ENCODE measurements at places on chromosomes 6 and 20. TPM values are rescaled to one million over a fixed set of nuclear protein-coding genes. Genes with fewer than 3 reads are reported as not detected.

The ZBTB22 gene
- 14.0 TPM for total RNA-seq

The FOXF2 gene
- 0.96 TPM for total RNA-seq

The XKR7 gene
- total RNA-seq = 0.48 TPM

The KHDC3L gene
- not detected for total RNA-seq

The DOK5 gene
- 6.7 TPM for total RNA-seq

The UNC5CL gene
- total RNA-seq = not detected

The VGLL2 gene
- total RNA-seq = not detected

The CGA gene
- 8.2 TPM for total RNA-seq

DNA sequence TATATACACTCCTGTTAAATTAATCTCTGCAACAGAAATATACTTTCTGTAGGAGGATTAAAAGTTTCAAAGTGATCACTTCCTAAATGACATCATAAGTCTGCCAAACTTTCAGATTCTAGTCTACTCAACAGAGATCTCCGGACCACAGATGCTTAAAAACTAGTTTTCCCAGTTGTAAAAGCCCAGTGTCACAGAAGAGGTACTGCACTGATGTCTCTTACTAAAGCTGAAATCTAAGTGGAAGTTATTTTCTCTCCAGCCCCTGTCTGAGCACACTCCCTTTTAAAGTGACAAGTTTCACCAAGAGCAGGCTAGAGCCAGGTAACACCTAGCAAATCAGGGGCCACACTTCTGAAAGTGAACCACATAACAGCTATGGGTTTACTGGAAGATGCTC, 71.6 kb upstream of the DST start:
- DNase-seq = no peak

- no peak for DNase-seq
Observed at GRCh38 chr6:11712760-11713159, 65.8 kb downstream of the ADTRP start.

DNA sequence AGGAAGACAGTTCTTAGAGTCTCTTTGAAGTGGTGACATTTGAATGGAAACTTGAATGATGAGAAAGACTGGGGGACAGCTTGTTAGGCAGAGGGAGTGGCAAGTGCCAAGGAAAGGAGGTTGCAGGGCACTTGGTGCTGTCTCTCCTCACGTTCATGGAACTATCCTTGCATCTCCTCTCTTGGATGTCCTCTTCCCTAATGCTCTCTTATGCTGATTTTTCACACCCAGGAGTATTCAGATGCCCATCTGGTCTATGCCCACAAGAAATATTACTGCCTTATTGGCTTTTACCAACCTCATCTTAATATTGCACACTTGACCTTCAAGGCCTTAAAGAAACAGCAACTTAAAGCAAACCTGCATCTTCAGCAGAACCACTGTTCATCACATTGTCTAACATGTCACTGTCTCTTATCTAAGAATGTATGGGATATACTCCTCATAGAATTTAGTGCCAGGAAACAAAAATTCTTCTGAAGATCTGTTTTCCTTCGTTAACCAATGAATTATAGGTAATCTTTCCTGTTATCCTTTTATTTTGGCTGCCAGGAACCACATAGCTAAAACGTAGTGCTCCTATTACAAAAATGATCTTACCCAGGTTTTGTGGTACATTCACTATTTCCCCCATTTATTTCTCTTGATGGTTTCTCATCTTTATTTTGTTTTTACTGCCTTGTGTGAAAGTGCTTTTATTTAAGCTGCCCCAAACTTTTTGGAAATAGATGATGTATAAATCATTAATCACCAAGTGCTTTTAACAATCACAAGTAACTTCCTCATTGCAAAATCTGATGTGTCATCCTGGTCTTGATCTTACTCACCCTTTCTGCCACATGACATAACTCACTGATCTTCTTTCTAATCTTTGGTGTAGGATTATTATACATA, 12.8 kb downstream of the RGS17 start:
- no peak for DNase-seq

GRCh38 chr6:76250666-76251065, 178.2 kb upstream of the IMPG1 start:
- DNase-seq = no peak

- DNase-seq = peak; percentile 13
Observed at GRCh38 chr6:4805553-4806336, 29.5 kb downstream of the CDYL start.

DNA sequence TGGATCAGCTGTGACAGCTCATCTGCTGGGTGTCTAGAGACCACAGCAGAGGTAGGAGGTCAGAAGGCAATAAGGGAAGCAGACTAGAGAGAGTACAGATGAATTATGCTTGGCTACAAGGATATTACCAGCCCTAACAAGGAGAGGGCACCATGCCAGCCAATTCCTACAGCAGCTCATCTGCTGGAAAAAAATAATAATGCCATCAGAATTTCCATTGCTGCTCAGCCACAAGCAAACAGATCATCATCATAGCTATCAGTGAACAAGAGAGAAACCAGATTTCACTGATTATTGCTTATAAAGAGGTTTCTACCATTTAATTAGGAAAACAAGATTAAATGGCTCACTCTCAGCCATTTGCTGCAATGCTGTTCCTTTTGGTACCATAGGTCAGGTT, 66.5 kb downstream of the PSMG4 start:
- DNase-seq = peak; percentile 39

GRCh38 chr6:157440171-157440570, 59.2 kb downstream of the ZDHHC14 start:
- DNase-seq = no peak

- DNase-seq = no peak
Observed at GRCh38 chr6:47581591-47581990, 104.0 kb downstream of the CD2AP start.

DNA sequence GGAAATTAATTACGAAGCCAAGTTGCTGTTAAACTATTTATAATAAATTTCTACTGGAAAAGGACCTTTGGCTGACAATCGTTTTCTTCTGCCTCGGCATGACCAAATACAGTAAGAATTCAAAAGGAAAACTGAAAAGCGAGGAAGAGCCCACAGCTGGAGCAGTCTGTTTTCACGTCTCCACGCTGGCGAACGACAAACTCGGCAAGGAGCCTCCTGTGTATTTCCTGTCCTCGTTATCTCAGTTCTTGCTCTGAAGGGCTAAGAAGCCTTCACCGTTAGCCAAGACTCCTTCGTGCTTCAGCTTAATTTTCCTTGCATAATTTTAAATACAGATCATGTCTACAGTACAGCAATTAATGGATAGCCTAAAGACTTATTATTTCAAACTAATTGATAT, 214.3 kb upstream of the PLCB4 start:
- DNase-seq = peak; percentile 30

DNA sequence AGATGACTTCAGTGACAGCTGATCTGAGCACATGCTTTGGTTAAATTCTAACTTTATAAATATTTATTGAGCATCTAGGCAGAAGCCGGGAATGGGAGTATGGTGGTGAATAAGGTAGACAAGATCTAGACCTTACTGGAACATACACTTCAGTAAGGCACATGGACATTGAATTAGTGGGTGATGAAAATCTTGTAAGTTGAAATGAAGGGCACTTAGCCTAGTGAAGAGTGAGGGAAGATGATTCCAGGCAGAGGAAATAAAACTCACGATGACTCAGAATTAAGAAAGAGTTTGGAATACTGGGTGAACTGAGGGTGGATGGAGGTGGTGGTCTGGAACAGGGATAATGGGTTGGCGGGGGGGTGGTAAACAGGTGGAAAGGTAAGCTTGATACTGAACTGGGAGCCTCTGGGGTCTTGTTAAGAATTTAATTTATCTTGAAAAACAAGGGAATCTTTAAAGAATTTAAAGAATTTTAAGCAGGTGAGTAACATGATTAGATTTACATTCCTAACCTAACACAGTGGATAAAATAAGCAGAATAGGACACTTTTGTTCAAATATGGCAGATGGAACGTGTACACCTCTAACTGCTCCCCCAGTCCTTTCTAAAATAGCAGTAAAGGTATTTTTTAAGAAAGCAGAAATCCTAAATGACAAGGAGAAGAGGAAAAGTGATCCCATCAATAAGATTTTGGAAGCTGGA, 75.2 kb upstream of the ARHGAP18 start:
- DNase-seq = no peak

Data from umbilical cord (tissue), 2 donors.